ENCODE measurements at places on chromosomes 16 and 17.

DNA sequence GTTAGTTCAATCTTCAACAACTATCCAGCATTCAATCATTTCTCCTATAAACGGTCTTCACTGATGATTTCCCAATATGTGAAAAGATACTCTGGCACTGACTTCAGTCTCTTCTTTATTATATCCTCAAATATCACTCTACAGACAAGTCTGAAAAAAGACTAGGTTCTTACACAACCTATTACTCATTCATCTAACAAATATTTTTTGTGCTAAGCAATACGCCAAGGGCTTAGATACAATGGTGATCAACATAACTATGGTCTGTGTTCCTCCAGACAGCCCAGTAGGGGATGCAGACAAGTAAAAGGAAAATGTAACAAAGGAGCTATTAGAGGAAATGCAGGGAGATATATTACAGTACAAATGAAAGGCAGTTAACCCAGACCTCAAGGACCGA is 63.9 kb downstream of the MYO1D start:
- no peak for DNase-seq

DNA sequence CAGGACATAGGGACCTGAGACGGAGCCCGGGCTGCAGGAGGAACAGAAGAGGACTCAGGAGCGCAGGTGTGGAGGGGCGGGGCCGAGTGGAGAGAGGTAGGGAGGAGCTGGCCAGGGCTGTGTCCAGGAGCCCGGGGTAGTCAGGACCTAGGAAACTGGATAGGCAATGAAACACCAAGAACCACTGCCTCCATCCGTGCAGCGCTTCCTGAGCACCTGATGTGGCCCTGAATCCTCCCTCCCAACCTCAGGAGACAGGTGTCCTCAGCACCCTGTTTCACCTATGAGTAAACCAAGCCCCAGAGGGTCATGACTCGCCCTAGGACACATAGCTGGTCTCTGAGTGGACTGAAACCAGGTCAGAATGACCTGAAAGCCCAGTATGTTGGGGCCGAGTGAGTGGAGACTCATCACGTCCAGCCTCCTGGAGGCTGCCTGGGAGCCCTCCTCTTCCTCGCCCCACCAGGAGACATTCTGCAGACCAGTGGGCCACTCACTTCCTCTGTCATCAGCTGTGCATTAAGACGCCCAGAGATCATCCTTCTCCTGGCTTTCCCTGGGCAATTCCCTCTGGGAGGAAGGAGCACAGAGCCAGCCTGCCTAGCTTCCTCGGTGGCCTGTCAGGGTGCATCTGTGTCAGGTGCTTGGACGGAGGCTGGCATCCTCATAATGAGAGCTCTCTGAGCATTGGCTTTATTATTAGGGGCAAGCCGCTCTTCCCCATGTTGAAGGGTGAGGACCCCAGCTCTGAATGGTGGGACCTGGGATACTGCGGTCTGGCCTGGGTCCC is 72.8 kb downstream of the SCNN1B start:
- DNase-seq = no peak

- peak; percentile 90 for DNase-seq
Measured at GRCh38 chr16:73058221-73058615, 10.3 kb upstream of the ZFHX3 start.

DNA sequence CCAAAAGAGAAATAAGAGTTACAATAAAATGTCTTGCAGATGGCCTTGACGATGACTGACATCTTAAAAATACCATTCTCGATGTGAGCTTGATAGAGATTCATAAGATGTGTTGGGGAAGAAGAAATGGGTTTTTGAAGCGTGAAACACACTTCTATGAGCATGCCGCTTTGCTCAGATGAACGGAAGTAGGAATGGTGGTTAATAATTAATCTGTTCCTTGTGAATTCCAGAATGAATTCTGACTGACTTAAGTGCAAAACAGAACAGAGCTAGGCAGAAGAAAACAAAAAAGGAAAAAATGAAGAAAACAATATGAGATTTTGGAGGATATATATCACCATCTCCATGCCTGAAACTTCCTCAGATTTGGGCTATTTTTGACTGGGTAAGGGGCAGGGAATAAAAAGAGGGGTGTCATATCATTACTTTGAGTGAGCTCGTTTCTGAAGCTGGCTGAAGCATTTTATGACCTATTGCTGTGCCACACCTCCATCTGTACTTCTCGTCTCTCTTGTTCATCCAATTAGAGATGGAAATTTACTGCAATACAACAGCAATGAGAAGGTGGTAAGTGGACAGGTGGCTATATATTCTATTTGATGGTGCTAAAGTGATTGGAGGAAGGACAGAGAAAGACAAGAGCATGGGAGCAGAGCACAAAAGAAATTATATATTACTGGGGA is 1152.0 kb upstream of the CDH8 start:
- no peak for DNase-seq

DNA sequence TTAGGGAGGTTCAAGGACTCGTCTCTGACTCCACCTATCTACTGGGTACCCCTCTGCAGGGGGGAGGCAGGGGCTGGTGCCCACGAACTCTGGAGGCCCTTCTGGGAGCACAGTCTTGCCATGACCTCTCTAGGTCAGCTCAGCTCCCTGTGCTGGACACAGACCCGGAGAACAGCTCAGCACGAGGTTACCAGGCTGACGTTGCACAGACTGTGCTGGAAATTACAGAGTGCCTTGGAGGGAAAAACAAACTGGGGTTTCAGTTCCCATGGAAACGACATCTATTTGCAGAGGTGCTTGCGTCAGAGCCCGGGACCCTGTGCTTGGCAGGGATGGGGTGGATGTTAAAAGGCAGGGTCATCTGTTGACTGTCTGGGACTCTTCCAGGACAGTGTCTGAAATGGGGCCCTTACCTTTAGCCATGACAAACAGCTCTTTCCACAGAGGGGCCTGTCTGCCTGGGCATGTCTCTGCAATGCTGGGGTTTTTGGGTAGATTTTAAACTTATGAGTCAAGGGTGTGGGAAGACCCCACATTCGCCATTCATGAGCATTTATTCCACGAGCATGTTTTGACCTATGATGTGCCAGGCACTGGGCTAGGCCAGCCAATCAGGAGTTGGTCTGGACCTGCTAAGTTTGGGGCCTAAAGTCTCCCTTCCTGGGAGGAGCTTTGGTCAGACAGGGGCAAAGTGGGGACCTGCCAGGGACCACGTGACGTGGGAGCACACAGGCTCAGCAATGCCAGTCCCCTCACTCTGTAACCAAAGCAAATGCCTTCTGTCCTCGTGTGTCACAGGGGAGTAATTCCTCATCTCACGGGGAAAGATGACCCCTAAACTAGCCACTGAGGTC is 22.5 kb downstream of the CCR7 start:
- DNase-seq = no peak

DNA sequence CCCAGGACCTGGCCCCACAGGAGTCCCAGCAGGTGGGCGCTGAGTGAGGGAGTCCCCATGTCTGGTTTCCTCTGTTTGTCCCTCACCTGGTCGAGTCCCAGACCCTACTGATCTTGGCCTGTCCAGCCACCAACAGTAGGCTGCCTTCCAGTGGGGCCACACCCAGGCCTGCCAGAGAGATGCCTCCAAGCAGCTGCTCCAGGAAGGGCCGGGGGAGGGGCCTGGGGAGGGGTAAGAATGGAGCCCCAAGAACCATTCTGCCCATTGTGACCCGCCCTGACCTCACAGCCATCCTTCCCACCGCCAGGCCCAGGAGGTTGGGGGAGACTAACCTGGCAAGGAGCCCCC is 736 bp downstream of the SPATA20 start:
- no peak for DNase-seq

DNA sequence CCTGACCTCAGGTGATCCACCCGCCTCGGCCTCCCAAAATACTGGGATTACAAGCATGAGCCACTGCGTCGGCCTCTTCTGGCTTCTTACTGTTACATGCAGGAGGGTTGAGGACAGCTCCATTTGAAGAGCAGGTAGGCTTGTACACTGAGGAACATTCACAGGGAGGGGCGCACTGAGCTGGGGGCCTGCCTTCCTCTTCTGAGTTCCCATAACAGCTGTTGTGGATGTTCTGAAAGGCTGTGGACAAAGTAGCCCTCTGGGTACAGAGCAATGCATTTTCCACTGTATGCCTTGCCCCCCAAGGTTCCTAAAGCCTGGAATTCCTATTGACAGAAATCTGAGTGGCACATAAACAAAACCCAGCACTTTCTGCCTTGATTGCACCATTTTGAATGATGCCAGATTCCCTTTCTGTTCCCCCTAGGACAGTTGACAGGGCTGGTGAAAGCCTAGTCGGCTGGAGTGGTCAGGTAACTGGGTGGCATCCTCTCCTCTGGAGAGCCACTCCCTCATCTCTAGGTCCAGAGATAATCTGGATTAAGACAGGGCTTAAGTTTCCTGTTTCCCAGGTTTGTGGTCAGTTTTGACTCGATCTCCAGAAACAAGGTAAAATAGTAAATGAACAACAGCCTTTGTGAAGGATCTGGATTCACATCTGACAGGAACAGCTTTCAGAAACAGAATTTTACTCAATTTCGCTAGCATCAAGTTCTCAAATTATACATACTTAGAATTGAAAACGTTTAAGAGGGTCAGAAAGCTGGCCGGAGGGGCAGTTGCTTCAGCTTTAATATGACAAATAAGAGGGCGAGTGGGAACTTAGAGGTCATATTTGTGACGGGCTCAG is 1.3 kb upstream of the CDK5R1 start:
- no peak for DNase-seq

GRCh38 chr16:31351942-31352325 is 3.0 kb upstream of the ITGAX start:
- DNase-seq = no peak

DNA sequence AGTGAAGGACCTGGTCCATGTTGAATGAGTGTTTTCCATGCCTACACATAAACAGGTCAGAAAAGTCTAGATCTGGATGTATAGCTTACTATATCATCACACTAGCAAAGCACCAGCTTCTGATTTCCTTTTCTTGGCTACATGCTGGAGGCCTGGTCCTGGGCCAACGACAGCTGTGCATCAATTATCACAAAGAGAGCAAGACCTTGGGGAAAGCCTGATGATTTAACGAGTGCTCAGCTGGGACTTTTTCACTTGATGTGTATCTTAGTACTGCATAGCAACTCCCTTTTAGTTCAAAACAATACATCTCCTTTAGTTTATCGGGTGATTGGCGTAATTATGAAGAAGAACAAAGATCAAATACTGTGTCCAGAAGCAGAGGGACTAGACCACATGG is 358.2 kb downstream of the KIF2B start:
- no peak for DNase-seq

- no peak for DNase-seq
Measured at GRCh38 chr17:27216836-27217235, 77.1 kb upstream of the WSB1 start.

DNA sequence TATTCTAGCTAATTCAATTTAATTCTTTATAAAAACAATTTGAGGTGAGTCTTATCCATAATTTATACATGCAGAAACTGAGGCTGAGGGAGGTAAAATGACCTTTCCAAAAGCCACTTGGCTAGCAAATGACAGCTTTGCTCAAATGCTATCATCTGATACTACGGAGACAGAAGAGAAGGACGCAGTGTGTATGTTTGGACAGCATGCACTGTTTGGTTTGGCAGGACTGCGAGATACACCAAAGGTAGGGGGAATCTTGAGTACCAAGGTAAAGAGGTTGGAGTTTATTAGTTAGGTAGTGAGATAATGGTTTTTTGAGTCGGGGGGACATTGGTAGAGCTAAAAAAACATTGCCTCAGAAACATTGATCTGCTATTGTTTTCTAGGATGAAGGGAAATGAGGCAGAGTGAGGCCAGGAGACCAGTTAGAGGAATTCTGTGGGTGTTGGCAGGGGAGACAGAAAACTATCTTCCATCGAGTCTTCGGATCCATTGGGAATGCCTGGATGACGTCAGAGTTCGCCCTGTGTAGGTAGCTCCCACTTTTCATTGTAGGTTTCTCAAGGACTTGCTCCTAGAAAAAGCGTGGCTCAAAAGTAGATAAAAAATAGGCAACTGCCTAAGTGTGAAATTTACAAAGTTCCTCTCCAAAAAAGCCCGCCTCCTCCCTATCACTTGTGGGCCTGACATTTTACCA is 2.5 kb upstream of the HS3ST4 start:
- no peak for DNase-seq

- DNase-seq = no peak
Measured at GRCh38 chr16:1439058-1439698, 5.2 kb downstream of the CCDC154 start.

- DNase-seq = no peak
Measured at GRCh38 chr17:47301831-47302230, 21.9 kb upstream of the EFCAB13 start.

DNA sequence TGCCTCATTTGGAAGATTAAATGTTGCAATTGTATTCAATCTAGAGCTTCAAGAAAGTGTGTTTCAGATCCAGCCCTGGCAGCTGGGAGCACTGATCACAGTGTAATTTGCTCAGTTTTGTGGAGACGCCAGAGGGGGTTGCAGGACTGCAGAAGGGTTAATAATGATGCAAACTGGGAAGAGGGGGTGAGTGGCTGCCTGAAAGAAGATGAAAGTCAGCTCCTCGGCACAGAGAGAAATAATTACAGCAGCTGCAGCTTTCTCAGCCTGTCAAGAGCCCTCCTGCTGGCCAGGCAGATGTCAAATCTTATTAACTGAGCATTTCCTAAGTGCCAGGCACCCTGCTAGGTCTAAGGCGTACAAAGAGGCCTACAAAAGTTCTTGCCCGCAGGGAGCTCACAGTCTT is 97.7 kb downstream of the ZNF18 start:
- no peak for DNase-seq

DNA sequence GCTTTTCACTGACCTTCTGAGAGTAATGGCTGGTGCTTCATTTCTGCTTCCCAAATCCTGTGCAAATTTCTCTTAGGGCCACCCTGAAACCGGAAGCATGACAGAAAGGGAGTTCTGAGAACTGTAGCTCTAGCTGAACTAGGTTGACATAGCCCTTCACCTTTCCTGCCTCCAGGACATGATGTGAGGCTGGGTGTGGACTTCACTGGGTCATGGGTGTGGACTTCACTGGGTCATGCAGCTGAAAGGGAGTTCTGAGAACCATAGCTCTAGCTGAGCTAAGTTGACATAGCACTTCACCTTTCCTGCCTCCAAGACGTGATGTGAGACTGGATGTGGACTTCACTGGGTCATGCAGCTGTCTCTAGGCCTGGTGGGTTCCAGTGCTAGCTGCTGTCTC is 54.3 kb upstream of the NLRP1 start:
- no peak for DNase-seq

DNA sequence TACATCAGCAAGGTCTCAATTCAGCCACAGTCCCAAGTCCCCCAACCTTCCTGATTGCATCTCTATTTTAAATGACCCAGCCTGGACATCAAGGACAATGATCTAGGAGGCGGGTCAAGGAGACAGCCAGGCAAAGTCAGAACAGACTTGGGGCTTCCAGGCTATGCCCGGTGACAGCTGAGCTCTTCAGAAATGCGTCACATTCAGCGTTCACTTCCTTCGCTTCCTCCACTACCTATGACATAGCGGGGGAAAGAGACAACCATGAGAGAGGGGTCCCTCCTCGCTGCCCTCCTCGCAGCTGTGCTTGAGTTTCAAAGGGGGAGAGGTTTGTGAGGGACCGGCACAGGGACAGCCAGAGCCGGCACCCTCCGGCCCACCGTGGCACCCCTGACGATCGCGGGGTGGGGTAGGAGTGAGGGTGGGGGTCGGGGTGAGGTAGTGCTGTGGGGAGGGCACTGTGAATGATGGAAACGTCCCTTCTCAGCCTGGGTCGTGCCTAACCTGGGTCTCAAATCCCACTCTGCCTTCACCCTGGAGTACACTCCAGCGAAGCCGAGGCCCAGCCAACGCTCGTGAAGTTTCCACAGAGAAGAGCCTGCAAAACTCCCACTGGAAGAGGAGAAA is 12.3 kb upstream of the LGALS3BP start:
- DNase-seq = no peak

GRCh38 chr17:41338961-41339485 is 11.6 kb downstream of the KRT33A start:
- DNase-seq = no peak
